ENCODE measurements at places on chromosomes 7 and 10.

- no peak for DNase-seq
These were observed 320.9 kb upstream of the NPSR1 start for GRCh38 chr7:34337163-34337562.

DNA sequence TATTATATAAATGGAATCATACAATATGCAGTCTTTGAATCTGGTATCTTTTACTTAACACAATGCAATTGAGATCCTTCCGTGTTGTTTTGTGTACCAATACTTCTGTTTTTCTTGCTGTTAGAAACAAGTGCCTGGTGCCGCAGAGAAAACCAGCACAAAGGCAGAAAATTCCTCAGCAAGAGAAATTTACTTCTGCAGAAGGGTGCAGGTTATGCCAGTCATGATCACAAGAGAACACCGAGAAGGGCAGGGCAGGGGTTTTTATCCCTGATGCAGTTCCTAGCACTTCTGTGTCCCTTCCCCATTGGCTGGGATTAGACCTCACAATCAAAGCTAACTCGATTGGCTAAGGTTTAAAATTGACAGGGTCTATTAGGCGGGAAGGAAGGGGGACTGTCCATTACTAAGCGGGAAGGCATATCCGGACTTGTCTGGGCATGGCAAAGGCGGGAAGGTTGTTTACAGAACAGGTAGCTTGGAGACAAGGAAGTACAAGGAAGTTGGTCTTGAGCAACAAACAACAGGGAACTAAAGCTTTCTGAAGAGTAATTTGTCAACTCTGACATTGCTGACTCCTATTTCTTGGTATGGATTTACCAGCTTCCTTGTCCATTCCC lies 2.4 kb upstream of the ZNF33B start:
- DNase-seq = no peak

DNA sequence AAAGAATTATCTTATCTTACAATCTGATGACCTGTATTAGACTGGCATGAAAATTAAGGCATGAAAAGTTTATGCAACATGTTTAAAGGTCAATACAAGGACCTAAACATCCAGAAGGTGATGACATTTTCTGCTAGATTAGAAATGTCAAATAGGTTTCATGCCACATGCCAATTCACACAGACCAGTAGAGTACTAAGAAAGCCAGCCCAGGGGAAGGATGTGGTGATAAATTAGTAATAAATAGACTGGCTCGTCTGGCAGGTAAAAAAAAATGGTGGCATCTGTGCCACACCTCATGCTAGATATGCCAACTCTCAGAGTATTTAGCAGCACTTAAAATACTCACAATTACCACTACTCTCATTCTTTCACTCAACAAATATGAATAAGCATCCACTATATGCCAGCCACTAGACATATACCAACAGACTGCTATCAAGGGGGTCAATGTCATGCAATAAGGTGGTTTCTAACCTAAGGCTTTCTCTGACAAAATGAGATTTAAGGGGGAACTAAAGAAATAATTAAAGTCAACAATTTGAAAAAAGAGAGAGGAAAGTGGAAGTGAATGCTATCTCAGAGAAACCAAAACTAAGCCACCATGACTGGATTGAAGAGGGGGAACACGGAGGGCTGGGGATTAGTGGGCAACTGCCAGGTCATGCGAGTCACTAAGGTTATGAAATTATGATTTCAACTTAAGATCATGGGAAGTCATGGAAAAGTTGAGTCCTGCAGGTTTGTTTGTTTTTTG lies 83.5 kb downstream of the SGMS1 start:
- no peak for DNase-seq

GRCh38 chr7:63925262-63925625 lies 73.4 kb upstream of the ZNF722 start:
- DNase-seq = peak; percentile 54

DNA sequence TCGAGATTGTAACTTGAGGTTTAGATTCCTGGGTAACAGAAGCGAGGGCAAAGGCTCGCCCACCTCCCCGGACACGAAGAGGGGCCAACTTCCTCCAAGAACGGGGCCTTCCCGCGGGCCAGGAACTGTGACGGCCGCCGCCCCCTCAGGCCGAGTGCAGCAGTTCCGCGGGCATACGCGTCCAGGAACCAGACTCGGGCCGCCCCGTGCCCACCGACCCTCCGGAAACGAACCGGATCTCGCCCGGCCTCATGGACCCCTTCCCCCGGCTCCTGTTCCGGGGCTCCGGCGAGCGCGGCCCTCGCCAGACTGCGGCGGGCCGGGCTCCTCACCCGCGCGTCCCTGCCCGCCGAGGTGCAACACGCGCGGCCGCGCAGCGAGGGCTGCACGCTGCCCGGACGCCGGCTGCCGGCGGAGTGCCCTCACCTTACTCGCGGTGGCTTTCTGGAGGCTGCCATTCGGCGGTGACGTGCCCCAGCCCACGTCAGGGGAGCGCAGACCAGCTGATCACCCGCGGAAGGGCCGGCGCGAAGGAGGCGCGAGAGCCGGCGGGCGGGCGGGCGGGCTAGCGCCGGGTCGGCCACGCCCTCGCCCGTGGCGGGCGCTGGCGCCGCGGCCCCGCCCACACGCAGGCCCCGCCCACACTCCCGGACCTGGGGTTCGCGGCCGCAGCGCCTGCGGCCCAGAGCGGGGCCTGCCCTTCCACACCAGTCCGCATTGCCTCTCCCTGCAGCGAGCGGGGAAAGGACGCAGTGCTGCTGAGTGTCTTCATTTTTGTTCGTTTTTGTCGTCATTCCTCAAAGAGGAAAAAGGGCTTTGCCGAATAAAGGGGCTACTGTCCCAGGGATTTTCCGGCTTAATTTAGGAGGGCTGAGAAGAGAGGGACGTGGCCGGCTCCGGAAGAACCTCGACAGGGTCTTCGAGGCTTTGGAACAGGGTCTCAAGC lies at the start of gene XPNPEP1:
XPNPEP1 (minus strand) TSS at position 536 of the 946 bp plus-strand sequence; CDS start at position 458, 78 bp downstream.
- peak; percentile 48 for DNase-seq
